Kidney glomerular epithelial cell (primary cell): ENCODE measurements at places on chromosomes 7 and 10.
A peak's percentile ranks its signal among the peaks of the same experiment; 100 is the strongest.

GRCh38 chr10:36676321-36676720 is 449.1 kb upstream of the ANKRD30A start:
- DNase-seq = no peak

- DNase-seq = no peak
Observed at GRCh38 chr10:59346321-59346720, 16.0 kb downstream of the FAM13C start.

DNA sequence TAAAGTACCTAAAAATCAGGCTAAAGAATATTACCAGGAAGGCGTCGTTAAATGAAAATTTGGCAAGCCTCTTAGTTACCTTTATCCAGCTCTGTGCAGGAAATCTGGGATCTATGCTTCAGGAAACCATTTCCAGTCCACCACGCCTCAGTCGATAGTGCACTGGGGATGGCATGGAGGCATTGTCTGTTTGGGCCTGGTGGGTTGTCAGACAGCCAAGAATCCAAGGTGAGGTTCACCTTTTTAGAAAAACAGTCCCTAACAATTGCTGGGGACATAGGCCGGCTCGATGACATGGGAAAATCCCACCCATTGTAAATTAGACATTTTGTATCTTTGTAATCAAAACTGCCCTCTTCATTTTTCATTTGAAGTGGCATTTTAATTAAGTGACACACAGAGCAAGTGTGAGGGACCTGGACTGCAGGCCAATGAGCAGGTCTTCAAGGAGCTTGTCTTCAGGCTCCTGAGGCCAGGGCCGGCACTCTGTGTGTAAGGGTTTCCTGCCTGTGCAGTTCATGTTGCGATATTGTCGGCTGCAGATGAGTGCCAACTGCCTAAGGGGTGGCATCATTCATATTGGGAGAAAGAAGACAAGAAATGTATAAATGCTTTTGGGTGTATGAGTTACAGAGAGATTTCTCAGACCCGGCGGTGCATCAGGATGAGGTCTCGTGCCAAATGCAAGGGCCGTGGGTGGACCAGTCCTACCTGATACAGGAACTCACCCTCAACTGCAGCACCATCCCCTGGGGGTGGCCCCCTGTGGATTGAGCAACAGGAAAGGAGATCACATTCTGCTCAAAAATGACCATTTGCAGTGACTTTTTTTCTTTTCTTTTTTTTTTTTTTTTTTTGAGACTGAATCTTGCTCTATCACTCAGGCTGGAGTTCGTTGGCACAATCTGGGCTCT is 80.8 kb downstream of the PTPRE start:
- no peak for DNase-seq

GRCh38 chr10:61669849-61670248 is 7.1 kb downstream of the CABCOCO1 start:
- DNase-seq = no peak

DNA sequence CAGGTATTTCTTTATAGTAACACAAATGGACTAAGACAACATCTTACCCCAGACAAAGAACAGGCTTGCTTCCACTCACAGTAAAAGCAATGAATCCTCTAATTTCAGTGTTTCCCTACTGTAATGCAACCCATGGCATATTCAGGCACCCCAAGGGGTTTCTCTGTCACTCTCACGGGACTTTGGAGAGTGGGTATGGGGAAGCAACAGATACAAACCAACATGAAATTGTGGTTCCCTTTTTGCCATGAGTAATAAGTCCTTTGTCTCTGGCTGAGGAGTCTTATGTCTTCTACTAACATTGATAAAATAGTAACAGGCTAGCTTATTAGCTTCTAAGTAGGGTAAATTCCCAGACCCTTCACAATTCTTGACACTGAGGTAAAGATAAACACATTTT is 51.4 kb upstream of the AOAH start:
- DNase-seq = no peak

GRCh38 chr7:157047148-157047547 is 36.7 kb upstream of the MNX1 start:
- DNase-seq = peak; percentile 10

- DNase-seq = no peak
Observed at GRCh38 chr10:13894412-13895093, 307.8 kb downstream of the PRPF18 start.

- no peak for DNase-seq
Observed at GRCh38 chr10:60098677-60099601, 192.6 kb upstream of the CCDC6 start.

DNA sequence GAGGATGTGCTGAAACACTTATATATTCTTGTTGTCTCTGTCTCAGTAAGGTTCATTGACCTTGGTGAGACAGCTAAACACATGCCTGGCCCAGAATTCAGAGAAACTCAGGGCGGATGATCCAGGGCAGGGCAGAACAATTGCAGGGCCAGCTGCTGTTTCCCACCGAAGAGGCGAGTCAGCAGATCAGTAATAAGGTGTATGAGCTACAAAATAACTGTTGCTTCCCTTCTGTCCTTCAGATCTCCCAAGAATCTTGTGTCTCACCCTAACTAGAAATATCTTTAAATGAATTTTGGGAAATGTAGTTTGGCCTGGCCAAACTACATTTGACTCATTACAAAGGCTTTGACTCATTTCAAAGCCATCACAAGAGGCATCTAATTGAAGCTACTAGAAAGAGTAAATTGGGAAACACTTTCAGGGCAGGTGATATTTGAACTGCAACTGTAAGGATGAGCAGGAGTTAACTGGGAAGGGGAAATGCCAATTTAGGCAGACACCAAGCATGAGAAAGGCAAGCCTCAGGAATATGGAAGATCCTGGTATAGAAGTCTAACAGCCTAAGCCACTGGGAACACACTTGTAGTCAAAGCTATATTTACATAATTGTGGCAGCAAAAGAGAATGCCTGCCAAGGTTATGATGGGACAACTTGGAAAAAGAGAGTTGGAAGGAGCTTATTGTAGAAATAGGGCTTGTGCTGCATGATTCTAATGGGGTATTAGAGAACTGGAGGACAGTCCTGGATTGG is 24.5 kb upstream of the CELF2 start:
- no peak for DNase-seq

DNA sequence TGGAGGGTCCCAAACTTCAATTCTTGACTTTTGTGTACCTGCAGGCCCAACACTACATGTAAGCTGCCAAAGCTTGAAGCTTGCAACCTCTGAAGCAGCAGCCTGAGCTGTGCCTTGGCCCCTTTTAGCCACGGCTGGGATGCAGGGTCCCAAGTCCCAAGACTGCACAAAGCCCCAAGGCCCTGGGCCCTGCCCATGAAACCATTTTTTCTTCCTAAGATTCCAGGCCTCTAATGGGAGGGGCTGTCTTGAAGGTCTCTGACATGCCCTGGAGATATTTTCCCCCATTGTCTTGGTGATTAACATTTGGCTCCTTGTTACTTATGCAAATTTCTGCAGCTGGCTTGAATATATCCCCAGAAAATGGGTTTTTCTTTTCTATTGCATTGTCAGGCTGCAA is 52.7 kb downstream of the MTURN start:
- no peak for DNase-seq
